ENCODE measurements at places on chromosomes 12 and 14.

GRCh38 chr12:107165581-107165980, 72.2 kb upstream of the CRY1 start:
- no peak for DNase-seq

GRCh38 chr14:51912112-51912786, 51.8 kb downstream of the GNG2 start:
- no peak for DNase-seq

DNA sequence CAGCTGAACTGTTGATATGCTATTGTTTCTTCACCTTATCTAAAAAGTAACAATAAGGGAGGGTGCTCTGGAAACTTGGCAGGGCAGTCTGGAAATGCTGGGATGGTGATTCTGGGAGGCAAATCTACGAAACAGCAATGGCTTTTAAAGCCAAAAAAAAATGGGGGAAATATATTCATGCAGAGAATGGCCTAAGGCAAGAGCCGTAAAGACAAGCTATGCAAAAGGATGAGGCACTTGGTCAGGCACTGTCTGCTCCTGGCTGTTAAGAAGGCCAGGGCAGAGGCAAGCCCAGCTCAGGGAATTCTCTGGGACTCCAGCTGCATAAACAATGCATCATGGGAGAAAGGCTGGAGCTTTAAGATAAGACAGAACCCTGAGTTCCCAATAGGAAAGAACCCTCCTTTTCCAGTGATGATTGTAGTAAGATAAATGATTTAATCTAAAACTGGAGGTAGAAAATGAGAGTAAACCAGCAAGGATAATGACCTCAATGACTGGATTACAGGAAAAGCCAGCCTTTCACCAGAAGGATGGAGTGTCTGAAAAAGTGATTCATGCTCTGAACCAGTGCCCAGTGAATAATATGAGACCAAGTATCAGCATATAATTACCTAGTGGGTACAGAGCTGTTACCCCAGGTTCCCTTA, 46.0 kb downstream of the ITPR2 start:
- DNase-seq: peak; percentile 60

DNA sequence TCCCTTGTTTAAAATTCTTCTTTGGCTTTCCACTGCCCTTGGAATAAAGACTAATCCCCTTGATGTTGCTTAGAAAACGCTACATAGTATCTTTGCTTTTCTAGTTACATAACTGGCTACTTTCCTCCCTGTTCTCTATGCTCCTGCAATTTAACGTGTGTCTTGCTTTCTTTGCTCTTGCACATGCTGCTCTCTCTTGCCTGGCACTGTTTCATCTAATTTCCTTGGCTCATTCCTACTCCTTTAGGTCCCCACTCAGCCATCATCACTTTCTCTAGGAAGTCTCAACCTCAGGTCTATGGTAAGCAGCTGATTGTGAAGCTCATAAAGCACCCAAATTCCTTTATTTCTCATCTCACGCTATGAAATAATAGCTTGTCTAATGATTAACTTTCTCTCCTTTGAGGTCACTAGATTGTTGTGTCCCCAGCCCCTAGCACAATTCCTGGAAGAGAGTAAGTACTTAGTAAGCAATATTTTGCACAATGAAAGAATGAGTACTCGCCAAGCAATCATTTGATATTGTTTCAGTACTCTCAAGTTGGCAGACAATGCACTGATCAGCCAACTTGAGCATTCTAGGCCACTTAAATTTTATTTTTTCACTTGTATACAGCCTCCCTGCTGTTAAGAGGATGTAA, 3.3 kb downstream of the ALDH6A1 start:
- no peak for DNase-seq

DNA sequence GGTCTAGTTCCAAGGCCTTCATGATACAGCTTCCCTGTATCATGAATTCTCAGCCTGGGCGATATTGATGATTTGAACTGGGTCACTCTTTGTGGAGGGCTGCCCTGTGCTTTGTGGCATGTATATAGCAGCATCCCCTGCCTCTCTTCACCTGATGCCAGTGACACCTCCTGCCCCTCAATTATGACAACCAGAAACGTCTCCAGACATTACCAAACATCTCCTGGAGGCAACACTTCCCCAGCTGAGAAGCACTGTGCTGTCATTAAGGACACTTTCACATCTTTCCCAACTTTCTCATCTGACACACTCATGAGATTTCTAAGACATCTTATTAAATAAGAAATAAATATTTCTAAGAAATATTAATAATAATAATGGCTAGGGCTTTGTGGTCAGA, 315.3 kb downstream of the BCL11B start:
- DNase-seq: no peak

DNA sequence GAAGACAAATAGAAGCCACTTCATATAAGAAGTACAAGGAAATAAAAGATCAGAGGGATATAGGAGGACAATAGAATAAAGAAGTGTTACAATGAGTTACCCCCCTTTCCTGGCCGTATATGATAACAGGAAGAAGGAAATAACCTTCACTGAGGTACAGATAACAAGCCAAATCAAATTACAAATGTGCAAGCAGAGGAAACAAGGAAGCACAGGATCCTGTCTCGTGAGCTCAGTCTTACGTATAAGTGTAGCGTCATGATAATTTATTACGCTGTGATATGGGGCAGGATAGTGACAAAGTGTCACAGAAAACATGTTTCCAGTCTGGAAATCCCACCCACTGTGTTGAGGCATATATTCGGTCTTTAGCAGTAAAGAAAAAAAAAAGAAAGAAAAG, 26.5 kb downstream of the CRACR2A start:
- no peak for DNase-seq

Data from choroid plexus epithelial cell (primary cell).